Right renal cortex interstitium (tissue), 3 donors: ENCODE measurements at places on chromosomes 11 and 22. TPM values are rescaled to one million over a fixed set of nuclear protein-coding genes. Genes with fewer than 3 reads are reported as not detected.

GRCh38 chr22:50725597-50725996, 12.4 kb upstream of the ACR start:
- no peak for DNase-seq

DNA sequence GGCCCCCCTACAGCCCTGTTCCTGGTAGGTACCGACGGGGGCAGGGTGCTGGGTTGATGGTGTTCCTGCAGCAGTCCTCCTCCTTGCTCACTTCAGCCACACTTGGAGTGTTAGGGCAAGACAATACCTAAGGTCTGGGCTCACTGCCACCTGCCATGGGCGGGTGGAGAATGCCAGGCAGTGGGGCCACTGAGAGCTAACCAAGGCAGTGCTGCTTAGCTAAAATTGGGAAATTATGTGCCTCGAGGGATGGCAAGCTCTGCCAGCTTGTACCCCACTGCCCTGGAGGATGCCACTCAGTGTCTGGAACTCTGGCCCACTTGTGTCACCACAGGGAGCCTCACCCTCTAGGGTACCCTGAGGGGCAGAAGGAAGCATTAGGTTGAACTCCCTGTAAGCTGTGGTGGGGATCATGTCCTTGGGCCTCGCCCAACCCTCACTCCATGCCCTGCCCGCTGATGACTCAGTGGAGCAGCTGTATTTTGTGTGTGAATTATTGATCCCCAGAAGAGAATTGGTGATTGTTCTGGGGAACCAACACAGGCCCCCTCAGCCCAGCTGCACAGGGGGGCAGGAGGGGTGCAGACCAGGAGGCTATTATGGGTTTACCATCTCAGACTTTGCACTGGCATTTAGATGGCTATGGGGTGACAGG, 17.7 kb downstream of the PHLDB1 start:
- DNase-seq = no peak

- no peak for DNase-seq
These were observed 54.7 kb downstream of the WNT11 start for GRCh38 chr11:76151556-76152085.

The TSSK2 gene
- polyA plus RNA-seq = 0.14 TPM

- DNase-seq = no peak
These were observed 14.7 kb upstream of the APOL6 start for GRCh38 chr22:35633520-35633919.

The RIN1 gene
- 1.6 TPM for polyA plus RNA-seq

The RIMBP3C gene
- 0.50 TPM for polyA plus RNA-seq

GRCh38 chr22:19991645-19992451, 24.8 kb downstream of the ARVCF start:
- no peak for DNase-seq

DNA sequence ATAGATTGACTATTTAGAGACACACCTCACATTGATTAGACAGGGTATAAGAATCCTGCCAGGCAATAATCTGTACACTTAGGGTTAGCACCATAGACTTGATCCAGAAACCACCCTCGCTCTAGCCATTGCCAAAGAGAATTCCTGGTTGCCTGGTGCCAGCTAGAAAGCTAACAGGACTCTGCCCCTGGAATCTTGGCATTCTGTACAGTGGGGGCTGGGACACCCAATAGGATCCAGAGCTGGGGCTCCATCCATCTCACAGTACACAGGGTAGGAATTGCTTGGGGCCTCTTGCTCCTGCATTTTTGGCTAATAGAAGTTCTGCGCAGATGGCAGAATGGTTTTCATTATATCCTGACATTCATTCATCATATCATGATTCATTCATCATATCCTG, 3.0 kb upstream of the APLNR start:
- DNase-seq = no peak

DNA sequence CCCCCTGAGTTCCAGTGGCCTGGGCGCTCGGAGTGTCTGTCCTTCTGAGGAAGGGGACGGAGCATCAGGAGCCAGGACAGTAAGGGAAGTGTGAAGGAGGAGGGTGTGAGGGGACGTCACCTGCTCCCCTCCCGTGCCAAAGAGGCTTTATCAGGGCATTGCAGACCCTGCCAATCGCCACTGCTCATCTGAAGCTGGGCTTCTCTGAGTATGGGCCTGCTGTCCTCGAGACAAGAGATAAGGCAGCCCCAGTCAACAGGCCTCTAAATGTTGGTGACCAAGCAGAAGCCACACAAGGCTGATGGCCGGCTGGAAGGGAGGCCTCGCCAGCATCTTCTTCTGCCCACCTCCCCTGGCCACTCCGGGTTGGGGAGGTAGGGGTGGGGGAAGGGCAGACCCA, 29.8 kb downstream of the LIF start:
- no peak for DNase-seq

DNA sequence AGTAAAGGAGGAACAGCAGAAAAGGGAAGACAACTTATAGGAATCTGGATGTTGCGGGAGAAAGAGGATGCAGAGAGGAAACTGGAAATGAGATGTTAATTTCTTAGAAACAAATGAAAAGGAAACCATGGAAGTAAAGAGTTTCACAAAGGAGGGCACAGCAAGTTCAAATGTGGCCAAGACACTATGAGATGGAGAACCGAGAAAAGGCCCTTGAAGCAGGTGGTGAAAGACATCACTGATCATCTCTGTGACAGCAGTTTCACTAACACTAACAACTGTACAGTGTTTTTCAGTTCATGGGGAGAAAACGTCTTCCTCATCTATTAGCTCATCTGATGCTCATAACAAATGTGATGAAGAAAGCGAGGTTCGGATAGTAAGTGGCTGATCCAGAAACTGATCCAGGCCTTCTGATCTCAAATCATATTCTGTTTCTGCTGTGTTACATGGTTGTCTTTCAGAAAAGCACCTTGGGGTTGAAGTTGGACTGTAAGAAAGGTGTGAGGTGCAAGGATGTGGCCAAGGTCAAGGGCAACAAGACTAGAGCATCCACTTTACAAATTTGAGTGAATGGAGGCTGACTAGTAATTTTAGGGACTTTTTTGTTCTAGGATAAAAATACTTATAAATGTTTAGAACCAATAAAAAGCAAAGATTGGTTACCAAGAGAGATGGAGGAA, 492.1 kb upstream of the CADM1 start:
- DNase-seq = no peak

DNA sequence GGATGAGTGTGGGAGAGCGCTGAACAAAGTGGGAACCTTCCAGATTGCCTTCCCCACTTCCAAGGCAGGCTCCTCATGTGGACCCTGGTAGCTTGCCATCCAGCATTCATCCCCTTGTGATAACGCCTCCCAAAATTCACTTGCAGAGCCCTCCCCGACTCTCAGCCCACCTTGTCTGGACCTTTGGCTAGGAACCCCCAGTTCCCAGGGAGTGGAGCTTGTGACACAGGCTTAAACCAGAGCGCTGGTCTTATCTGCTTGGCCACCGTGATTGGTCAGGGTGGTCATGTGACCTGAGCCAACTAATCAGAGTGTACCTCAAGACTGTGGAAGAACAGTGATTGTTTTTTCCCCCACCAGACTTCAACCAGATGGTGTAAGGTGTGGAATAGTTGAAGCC, 9.6 kb upstream of the SLC35C1 start:
- DNase-seq = no peak

DNA sequence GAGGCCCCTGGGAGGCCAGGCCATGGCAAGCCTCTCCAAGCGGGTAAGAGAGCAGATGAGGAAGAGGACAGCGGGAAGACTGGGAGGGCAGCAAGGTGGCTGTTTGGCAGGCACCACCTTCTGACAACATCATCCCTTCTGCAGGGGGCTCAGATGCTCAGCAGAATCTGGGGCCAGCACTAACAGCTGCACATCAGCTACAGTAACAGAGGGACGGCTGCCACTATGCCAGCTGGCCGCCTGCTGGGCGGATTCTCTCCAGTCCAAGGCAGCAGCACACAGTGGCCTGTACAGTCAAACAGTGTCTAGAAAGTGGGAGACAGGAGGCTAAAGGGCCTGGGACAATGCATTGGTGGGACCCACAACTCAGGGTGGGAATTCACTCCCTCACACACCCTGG, 10.7 kb upstream of the TXN2 start:
- no peak for DNase-seq
